ENCODE measurements at places on chromosomes 1 and 21.

GRCh38 chr1:204320382-204320804 lies 39.3 kb downstream of the PLEKHA6 start:
- DNase-seq, result no peak

- DNase-seq, result no peak
Observed at GRCh38 chr1:12599657-12600056, 18.4 kb downstream of the DHRS3 start.

DNA sequence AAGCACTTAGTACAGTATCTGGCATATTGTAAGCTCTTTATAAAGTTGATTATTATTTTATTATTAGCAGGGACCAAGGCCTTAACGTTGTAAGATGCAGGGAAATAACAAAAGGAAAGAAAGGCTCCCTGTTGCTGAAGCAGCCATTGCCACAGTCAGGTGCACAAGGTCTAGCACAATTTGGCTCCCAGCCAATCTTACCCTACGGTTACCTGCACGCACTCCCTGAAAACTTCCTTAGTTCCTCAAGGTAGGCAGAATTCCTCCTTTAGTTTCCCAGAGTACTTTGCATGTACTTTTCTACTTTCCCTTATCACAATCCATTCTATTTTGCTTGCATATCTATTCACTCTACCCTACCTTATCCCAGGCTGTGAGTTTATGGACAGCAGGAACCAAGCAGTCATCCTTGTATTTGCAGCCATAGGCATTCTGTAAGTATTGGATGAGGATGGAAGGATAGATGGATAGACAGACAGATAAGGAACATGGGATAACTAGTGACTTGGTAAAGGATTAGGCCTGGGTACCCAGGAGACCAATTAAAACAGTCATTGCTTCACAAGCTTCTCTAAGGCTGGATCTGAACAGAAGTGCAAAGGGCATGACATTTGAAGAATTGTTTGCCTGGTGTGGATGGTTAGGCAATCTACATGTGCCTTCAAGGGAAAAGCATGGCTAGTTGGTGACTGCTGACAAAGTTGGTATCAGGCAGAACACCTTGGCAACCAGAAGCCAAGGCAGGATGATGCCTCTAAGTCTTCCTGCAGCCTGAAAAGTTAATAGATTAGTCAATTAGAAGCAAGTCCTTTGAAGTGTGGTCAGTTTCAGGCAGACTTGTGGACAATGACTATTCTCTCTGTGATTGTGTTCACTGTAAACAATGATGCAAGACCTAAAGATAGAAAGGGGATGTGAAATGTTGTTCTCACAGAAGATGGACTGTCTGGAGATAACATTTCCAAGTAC lies 20.8 kb upstream of the JAK1 start:
- no peak for DNase-seq

DNA sequence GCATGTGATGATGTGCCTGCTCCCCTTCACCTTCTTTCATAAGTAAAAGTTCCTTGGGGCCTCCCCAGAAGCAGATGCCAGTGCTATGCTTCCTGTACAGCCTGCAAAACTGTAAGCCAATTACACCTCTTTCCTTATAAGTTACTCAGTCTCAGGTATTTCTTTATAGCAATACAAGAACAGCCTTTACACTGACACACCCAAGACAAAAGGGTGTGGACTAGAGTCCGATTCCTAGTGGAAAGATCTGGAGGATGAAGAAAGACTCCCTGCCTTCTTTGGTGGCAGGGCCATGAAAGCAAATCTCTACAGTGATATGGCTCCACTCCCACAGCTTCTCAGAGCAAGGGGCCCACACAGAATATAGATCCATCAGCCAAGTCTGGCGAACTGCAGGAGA lies 209.7 kb upstream of the ST6GALNAC5 start:
- no peak for DNase-seq

- peak; percentile 43 for DNase-seq
Observed at GRCh38 chr1:98651116-98651632, 10.3 kb upstream of the SNX7 start.

DNA sequence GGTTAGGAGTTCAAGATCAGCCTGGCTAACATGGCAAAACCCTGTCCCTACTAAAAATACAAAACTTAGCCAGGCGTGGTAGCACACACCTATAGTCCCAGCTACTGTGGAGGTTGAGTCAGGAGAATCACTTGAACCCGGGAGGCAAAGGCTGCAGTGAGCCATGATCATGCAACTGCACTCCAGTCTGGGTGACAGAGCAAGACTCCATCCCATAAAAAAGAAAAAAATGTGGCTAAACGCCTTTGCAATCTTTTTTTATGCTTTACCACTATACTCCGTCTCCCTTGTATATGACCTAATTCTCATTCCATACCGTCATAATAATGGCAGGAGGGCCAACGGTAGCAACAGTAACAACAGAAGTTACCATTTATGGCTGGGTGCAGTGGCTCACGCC lies 109.5 kb downstream of the ASH1L start:
- DNase-seq, result no peak

- DNase-seq, result no peak
Observed at GRCh38 chr1:216113181-216113580, 310.1 kb downstream of the USH2A start.

DNA sequence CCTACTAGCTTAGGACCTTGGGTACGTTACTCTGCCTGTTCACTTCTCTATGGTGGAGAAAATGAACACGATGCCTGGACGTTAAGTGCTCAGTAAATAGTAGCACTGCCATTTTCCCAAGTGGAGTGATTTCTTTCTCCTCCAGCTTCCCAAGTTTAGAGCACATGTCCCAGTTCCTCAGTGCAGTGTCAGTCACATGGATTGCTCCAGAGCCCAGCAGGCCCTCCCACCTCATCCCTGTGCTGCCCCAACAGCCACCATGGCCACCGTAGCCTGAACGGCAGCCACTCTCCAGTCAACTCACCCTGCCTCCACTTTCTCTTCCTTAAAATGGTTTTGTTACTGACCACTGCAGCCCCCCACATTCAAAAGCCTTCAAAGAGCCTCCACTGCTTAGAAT lies 8.5 kb downstream of the STMN1 start:
- no peak for DNase-seq

GRCh38 chr1:4702464-4702863 lies 48.1 kb downstream of the AJAP1 start:
- DNase-seq, result no peak

- no peak for DNase-seq
Observed at GRCh38 chr1:92051948-92052347, 22.2 kb downstream of the EPHX4 start.

DNA sequence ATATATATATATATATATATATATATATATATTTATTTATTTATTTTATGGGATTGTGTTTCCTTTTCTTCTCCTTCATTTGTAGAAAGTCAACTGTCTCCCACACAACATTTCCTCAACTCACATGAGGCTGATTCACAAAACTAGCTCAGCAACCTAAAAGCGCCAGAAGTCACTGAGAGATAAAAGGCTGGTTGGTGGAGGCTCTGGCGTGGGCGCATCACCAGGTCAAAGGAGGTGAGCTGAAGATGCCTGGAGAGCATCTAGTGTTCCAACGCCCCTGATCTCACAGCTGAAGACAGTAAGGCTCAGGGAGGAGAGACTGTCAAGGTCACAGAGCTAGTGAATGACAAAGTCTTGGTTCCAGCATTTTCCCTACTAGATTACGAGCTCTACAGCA lies 78.0 kb downstream of the HLCS start:
- DNase-seq, result no peak

DNA sequence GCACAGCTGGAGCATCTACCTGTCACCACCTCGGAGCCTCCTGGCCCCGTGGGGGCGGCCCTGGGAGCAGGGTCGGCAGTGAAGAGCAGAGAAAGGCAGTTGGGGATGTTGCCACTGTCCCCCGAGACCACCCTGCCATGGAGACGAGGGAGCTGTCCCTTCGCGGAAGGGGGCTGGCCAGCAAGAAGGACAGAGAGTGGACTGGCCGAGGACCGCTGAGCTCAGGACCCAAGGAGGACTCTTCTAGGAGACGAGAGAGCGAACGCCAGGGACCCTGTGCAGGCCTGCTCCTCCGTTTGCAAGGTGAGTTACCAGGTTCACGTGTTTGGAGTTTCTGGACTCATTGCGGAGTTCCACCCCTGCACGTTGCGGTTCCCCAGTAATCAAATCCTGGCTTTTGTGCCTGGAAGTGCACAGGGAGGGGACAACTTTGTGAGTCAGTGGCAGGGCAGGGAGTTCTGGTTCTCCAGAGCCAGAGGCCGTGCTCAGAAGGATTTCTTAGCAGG lies 5.6 kb upstream of the POFUT2 start:
- no peak for DNase-seq

DNA sequence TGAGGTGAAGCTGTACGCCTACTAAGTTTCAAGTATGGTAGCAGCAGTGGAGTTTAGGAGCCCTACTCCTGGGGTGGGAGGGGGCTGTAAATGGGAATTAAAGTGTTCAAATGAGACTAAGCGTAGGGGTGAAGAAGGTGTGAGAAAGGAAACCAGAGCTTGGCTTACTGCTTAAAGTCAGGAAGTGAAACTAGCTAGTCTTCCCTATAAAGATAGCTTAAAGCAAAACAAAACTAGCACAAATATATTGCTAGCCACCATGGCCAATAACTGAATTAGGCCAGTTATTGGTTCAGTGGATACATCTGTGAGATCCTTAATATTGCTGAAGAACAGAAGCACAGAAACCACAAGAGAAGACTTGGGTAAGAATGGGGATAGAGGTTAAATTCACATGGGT lies 492.2 kb upstream of the PKN2 start:
- no peak for DNase-seq

DNA sequence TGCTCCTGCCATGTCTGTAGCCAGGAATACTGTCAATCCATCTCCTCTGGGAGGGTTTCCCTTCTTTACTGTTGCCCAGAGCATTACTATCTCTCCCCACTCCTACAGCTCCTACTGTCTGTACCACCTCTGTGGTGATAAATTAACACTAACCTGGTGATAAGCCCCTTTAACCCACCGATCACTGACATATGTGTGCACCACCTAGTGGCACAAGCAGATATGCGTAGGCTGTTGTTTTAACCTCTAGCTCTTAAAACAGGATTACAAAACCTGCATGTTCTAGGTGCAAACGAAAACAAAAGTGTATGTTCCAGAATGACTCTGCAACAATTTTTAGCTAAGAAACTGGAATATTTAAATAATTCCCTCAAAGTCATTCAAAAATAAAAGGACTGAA lies 93.9 kb upstream of the BEND5 start:
- DNase-seq, result peak; percentile 9

DNA sequence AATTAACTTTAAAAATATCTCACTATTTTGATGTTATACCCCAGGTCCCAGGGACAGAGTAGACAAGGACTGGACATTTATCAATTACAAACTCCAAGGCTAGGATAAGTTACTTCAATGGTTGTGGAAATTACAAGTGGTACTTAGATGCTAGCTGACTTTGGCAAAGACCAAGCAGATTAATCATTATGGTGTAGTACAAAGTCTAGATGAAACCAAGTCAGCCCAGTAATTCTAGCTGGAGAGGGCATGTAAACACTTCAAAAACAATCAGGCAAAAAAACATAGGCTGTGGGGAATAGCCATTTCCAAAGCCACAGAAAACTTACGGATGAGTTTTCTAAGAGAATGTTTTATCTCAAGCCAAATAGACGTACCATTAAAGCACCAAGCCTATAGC lies 124.5 kb downstream of the TSEN15 start:
- no peak for DNase-seq

DNA sequence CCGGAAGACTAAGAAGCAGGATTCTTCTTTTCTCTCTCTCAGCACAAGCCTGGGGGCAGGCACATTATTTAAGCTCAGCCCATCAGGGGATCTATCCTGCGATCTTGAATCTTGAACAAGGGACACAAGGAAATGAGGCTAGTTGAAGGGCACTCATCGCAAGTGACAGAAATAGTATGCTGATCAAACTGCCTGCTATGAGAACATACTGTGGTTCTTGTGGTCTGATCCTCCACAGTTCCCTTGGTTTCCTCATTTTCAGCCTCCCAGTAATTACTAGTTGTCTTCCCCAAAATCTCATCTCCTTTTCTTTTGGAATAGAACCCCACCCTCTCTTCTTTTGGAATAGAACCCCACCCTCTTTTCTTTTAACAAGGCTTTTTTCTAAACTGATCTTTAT lies 6.5 kb downstream of the ANKRD45 start:
- no peak for DNase-seq

GRCh38 chr1:217425422-217425821 lies 205.5 kb downstream of the GPATCH2 start:
- DNase-seq, result no peak

- DNase-seq, result no peak
Observed at GRCh38 chr1:19393046-19393445, 80.9 kb downstream of the SLC66A1 start.

- DNase-seq, result no peak
Observed at GRCh38 chr1:207676153-207676552, 31.2 kb downstream of the CR1L start.

DNA sequence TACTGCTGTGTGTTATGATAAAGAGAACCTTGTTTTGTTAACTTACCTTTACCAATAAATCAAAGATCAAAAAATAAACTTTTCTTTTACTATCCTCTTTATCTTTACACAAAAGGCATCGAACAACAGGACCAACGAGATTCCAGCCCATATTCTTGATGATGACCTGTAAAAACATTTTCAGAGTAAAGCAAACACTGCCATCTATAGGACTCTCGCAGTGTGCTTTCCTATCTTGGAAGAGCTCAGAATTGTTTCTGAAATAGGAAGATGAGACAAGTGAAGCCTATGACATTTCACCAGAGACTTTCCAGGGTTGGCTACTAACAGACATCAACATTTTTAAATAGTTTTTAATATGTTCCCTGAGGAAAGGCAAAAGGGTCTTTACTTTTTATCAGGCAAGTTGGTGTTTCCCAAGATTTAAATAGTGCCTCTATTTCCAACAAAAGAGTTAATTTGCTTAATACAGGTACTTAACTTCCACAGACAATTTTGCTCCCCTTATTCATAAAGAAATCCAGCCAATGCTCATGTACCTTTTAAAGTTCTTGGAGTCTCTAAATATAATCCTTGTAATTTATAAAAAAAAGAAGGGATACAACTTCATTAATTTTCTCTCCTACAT lies 7.3 kb downstream of the GLMN start:
- no peak for DNase-seq

DNA sequence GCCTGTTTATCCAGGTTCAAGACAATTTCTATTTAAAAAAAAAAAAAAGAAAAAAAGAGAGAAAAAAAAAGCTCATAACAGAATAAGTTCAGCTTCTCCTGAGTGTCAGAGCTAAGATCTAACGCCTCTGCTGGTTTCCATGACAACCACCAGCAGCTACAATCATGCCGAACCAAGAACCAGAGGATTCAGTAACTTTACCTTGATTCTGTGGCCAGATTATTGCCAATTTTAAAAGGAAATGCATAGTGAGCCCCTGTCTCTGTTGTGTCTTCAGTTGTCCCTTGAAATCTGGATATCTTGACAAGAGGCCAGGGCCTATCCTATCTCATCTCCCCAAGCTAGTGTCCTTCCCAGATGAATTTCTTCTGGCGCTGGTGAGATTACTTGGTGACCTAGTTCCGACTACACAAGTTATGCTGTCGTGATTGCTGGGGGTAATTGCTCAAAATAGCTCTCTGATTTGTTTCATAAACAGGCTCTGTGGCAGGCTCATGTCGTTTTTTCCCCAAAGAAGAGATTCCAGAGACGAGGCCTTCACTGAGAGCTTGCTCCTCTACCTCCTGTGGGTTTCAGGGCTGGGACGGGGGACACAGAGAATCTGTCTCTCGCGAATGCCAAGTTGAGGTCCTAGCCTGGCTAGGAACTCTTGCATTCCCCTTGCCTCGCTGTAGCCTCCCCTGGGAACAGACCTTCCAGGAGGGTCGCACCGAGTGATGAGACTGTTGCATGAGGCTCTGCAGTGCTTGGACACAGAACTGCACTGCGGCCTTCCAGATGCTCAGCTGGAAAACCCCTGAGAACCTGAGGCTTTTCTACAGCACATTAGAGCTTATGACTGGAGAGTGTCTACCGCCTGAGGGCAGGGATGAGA lies 32.4 kb upstream of the SCCPDH start:
- DNase-seq, result no peak

- DNase-seq, result no peak
Observed at GRCh38 chr1:155004352-155005075, 1.9 kb downstream of the ZBTB7B start.

Measured in SHP77 treated with DMSO at 0.1 percent for 48 hours (cell line).